ENCODE measurements at places on chromosomes 3 and 15. TPM values are rescaled to one million over a fixed set of nuclear protein-coding genes. Genes with fewer than 3 reads are reported as not detected.

The TUSC7 gene
- not detected for polyA plus RNA-seq

The PP2D1 gene
- not detected for polyA plus RNA-seq

The ZNF660 gene
- 0.60 TPM for polyA plus RNA-seq

The NPRL2 gene
- 22.2 TPM for polyA plus RNA-seq

The PATL2 gene
- 1.2 TPM for polyA plus RNA-seq

DNA sequence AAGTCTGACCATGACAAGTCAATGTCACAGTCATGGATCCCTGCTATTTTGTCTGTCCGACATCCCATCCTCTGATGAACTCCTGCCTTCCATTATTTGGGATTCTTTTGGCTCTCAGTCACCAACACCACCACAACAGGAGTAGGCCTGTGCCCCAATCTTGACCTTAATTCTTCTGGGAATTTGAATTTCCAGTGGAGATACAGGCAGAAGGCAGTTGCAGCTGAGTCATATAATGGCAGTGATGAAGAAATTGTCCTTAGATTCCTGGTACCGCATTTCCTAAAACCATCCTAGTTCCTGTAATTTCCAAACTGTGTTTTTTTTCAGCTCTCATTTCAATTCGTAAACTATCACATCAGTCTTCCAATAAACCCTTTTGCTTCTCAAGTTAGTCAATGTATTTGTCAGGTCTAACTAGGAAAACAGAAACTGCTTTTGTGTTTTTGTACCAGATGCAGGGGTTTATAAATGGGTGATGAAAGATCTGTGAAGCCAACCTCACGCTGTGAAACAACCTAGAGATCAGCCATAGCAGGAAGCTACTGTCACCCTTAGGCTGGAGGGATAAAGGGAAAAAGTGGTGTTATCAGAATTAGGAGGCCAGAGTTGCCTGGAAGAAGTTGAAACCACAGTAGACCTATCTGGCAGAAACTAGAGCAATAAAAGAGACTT, 126.3 kb upstream of the TMEM108 start:
- DNase-seq: no peak

DNA sequence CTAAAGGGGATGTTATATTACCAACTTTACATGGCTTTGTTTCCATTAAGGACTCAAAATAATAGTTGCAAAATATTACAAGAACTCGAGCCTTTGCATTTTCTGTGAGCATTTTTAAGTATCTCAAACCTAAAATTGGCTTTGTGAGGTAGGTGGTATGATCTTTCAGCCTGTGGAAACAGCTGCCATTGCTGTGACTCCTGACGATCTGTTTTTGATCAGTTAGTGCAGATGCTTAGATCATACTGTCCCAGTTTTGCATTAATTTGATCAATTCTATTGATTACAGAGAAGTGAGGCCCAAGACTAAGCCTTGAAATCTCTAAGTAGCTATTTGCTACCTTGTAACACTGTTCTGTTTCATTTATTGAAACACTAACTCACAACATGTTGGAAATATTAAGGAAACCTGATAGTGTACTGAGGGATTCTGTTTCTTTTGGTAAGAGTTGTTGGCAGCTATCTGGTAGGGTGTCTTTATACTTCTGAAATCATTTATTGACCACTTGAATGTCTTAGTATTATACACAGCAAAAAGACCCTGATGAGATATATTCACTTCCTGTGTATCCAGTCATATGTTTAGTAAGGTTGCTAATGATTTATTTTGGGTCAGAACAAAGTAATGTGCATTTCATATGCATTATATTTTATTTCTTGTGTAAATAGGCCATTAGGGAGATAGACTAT, 14.8 kb downstream of the SKIL start:
- no peak for DNase-seq

DNA sequence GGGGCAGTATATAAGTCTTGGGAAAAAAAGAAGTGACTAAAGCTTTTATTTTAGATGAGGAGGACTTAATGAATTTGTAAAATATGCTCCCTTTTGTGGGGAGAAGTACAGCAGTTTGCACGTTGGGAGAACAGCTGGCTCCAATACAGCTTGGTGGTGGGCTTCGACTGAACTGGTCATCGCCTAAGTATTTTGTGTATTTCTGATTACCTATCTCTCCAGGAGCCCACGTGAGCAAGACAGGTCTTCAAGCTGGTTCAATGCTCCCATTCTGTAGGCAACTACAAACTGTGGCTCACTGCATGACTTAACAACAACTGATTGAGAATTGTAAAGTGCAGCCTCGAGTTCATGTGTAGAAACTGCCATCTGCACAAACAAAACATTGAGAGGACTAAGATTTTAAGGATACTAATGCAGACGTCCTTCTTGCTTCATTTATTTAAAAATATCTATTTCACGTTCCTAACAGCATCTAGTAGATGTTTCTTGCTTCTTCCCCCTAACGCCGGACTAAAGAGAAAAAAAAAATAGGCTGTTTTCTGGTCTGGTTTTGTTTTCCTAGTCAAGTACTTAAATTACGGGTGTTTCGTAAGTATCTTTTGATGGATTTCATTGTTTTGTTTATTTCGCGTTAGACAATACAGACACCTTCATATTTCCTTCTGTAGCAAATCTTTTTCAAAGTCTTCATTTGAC, 1.4 kb upstream of the GREM1 start:
- no peak for DNase-seq

- DNase-seq: no peak
Observed at GRCh38 chr3:132735589-132735988, 13.4 kb upstream of the NPHP3 start.

- DNase-seq: no peak
Observed at GRCh38 chr15:90481023-90481422, 48.7 kb upstream of the CRTC3 start.

- no peak for DNase-seq
Observed at GRCh38 chr15:28896951-28897350, 11.2 kb downstream of the APBA2 start.

GRCh38 chr3:108305484-108306172, 9.3 kb downstream of the HHLA2 start:
- no peak for DNase-seq

GRCh38 chr15:74955796-74956647, 550 bp downstream of the RPP25 start:
- peak; percentile 89 for DNase-seq

GRCh38 chr15:80109388-80109787, 43.4 kb upstream of the FAH start:
- DNase-seq: no peak

GRCh38 chr3:17759901-17760300, 17.5 kb upstream of the TBC1D5 start:
- no peak for DNase-seq
